ENCODE measurements at places on chromosomes 6 and 20. TPM values are rescaled to one million over a fixed set of nuclear protein-coding genes. Genes with fewer than 3 reads are reported as not detected.

The WFDC12 gene
- total RNA-seq, result not detected

The PRDM13 gene
- not detected for total RNA-seq

The MED20 gene
- total RNA-seq, result 9.4 TPM

The ELOVL4 gene
- total RNA-seq, result 0.35 TPM

The TRAPPC3L gene
- total RNA-seq, result not detected

The FLRT3 gene
- not detected for total RNA-seq

The ZNF831 gene
- 35.5 TPM for total RNA-seq

The TRIM10 gene
- total RNA-seq, result not detected

The SLC17A2 gene
- total RNA-seq, result not detected

The SMAP1 gene
- total RNA-seq, result 24.7 TPM

DNA sequence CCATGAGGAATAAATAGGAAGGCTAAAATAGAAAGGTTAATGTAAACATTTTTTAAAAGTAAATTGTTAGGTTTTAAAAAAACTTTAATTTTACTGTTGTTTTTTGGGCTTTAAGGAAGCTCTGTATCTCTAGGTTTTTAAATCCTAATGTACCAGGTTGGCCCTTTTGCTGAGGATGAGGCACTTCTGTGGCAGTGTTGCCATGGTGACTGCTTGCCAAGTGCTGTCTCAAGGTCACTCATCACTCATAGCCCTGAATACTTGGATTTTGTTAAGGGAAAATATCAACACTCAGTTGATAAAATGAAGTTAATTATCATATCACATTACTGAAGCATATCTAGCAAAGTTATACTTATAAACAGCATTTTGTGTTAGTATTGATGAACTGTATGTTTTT lies 50.2 kb downstream of the NCOA3 start:
- no peaks in the 10 kb centered on the region for H3K27me3 ChIP-seq
- no peak overlapping the region for H3K27ac ChIP-seq
- no peaks in the 10 kb centered on the region for H3K36me3 ChIP-seq
- DNase-seq, result no peak

DNA sequence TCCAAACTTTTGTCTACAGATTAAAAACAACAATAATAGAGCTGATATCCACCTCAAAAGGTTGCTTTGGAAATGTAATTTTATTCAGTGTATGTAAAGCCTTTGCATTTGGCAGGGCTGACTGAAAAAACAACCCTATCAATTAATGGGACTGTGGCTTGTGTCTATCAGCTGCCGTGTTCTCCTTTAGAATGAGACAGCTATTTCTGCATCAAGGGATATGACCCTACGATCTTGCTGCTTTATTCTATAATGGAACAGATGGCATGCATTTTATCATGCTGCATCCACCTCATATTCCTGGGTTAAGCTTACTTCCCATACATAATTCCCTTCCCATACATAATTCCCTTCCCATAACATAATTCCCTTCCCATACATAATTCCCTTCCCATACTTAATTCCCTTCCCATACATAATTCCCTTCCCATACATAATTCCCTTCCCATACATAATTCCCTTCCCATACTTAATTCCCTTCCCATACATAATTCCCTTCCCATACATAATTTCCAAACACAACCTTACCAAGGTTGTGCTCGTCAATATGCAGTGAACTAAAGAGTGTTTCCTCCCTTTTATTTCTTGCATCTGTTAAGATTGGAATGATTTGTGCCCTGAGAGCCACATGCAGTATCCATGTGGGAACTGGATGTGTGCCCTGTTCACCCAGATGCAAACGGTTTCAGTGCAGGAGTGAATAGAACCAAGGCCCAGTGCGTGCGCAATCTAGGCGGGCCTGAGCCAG lies 26.8 kb downstream of the SERPINB6 start:
- no peaks in the 10 kb centered on the region for H3K36me3 ChIP-seq
- H3K4me1 ChIP-seq, result peaks cover 41% of the 10 kb centered on the region
- no peak overlapping the region for H3K4me3 ChIP-seq
- DNase-seq, result no peak

DNA sequence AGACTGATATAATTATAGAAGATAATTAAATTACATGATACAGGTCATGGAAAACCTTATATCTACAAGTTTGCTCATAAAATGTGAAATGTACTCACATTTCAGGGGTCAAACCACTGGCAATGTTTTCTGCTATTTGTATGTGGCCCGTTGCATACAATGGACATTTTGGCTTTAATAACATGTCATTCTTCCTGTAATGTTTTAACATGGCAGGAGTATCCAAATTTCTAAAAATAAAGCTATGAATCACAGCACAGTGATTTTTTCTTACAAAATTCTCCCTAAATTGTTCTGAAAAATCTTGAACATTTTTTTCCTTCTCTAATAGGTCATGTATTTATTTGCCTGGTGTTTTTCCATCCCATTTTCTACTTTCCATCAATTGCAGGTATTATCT lies 305.7 kb downstream of the SMOC2 start:
- no peak overlapping the region for H3K4me3 ChIP-seq
- no peak overlapping the region for H3K27ac ChIP-seq
- no peaks in the 10 kb centered on the region for H3K36me3 ChIP-seq
- no peaks in the 10 kb centered on the region for H3K27me3 ChIP-seq

DNA sequence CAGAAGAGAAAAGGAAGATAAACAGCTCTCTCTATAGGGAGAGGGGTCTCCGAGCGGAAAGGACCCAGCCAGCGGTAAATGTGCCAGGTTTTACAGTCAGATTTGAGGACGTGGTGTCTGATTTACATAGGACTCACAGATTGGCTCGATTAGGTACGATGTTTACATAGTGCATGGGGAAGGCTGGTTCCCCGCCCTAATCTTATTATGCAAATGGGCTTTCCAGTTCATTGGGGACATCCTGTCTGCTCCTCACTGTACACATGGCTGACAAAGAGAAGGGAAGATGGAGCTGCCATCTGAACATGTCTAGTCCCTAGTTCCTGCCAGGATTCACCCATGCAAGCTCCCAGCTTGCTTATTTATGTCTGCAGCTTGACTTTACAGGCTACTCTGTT lies 119.9 kb downstream of the RNF144B start:
- DNase-seq, result no peak
- H3K27me3 ChIP-seq, result no peaks in the 10 kb centered on the region
- H3K4me3 ChIP-seq, result no peak overlapping the region

- no peaks in the 10 kb centered on the region for H3K27me3 ChIP-seq
- no peaks in the 10 kb centered on the region for H3K36me3 ChIP-seq
- no peak overlapping the region for H3K27ac ChIP-seq
- no peaks in the 10 kb centered on the region for H3K4me1 ChIP-seq
- no peak overlapping the region for H3K4me3 ChIP-seq
- no peak for DNase-seq
Measured at GRCh38 chr6:79717989-79718388, 86.9 kb downstream of the SH3BGRL2 start.

DNA sequence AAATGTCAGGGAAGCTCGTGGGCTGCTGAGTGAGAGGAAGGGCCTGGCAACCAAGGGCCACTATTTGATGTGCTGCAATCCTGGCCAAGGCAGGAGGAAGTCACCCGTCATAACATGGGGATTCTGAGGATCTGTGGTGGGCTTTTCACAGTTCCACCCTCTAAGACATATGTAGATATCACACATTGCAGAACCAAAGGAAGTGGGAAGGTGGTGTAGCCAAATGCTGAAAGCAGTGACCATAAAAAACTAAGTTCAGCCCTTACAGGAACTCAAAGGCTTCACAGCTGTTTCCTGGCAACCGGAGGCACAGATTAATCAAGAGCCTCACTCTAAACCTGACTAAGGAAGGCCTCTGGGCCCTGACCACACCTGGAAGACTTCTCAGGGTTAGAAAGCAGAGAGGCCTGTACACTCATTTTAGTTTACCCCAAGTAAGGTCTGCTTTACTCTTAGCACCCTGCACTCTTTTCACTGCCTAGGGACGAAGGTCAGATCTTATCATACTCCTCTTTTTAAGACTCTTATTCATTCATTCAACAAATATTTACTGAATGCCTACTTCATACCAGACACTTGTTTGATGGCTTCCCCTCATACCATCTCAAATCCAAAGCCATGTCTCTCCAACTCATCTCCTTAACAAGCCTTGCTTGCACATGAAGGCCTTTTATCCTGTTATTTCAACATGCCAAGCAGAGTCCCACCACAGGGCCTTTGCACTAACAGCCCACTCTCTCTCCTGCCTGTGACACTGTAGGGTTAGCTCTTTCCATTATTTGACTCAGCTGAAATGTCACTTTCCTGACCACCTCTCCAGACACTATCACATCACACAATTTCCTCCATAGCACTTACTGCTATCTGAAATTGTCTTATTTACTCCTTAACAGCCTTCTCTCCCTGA lies 2.6 kb downstream of the UBE2V1 start:
- peak overlapping the region; percentile 84 for H3K4me3 ChIP-seq
- no peak for DNase-seq
- no peaks in the 10 kb centered on the region for H3K27me3 ChIP-seq
- H3K4me1 ChIP-seq, result peaks cover 64% of the 10 kb centered on the region

GRCh38 chr20:4155953-4156352 lies 140.6 kb upstream of the RNF24 start:
- H3K36me3 ChIP-seq, result no peaks in the 10 kb centered on the region
- H3K27ac ChIP-seq, result no peak overlapping the region
- DNase-seq, result no peak
- no peak overlapping the region for H3K4me3 ChIP-seq

- H3K27me3 ChIP-seq, result no peaks in the 10 kb centered on the region
- no peak overlapping the region for H3K27ac ChIP-seq
- no peaks in the 10 kb centered on the region for H3K4me1 ChIP-seq
Measured at GRCh38 chr6:169940481-169941271, 189.3 kb downstream of the ERMARD start.

GRCh38 chr6:111603040-111603439 lies 2.6 kb downstream of the TRAF3IP2 start:
- H3K36me3 ChIP-seq, result peaks cover 5% of the 10 kb centered on the region
- H3K27ac ChIP-seq, result no peak overlapping the region
- DNase-seq, result no peak
- H3K4me1 ChIP-seq, result peaks cover 15% of the 10 kb centered on the region
- no peaks in the 10 kb centered on the region for H3K27me3 ChIP-seq

DNA sequence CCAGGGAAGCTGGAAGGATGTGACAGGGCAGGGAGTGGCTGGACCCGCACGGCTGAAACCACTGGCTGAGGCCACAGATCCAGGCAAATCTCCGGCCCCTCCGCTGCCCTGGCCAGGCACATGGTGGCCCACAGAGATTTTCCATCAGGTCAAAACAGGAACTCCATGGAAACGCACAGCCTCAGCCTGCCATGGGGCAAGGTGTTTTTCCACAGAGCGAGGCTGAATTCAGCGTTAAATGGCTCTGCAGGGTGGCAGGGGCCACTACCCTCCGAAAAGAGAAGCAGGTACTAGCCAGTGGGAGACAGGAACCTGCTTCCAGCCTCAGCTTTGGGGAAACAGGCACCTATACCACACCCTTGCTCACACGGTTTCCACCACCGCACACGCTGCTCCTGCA lies 53.1 kb downstream of the PREX1 start:
- H3K27me3 ChIP-seq, result no peaks in the 10 kb centered on the region
- H3K27ac ChIP-seq, result no peak overlapping the region
- H3K36me3 ChIP-seq, result no peaks in the 10 kb centered on the region
- no peak for DNase-seq

GRCh38 chr6:56772737-56773184 lies 130.1 kb upstream of the DST start:
- H3K4me3 ChIP-seq, result no peak overlapping the region
- H3K4me1 ChIP-seq, result no peaks in the 10 kb centered on the region
- no peak for DNase-seq
- no peaks in the 10 kb centered on the region for H3K27me3 ChIP-seq
- H3K27ac ChIP-seq, result no peak overlapping the region

GRCh38 chr6:110525001-110525400 lies 48.6 kb upstream of the SLC22A16 start:
- H3K4me1 ChIP-seq, result no peaks in the 10 kb centered on the region
- no peak for DNase-seq
- H3K27me3 ChIP-seq, result no peaks in the 10 kb centered on the region
- H3K36me3 ChIP-seq, result no peaks in the 10 kb centered on the region
- H3K27ac ChIP-seq, result no peak overlapping the region
- no peak overlapping the region for H3K4me3 ChIP-seq

DNA sequence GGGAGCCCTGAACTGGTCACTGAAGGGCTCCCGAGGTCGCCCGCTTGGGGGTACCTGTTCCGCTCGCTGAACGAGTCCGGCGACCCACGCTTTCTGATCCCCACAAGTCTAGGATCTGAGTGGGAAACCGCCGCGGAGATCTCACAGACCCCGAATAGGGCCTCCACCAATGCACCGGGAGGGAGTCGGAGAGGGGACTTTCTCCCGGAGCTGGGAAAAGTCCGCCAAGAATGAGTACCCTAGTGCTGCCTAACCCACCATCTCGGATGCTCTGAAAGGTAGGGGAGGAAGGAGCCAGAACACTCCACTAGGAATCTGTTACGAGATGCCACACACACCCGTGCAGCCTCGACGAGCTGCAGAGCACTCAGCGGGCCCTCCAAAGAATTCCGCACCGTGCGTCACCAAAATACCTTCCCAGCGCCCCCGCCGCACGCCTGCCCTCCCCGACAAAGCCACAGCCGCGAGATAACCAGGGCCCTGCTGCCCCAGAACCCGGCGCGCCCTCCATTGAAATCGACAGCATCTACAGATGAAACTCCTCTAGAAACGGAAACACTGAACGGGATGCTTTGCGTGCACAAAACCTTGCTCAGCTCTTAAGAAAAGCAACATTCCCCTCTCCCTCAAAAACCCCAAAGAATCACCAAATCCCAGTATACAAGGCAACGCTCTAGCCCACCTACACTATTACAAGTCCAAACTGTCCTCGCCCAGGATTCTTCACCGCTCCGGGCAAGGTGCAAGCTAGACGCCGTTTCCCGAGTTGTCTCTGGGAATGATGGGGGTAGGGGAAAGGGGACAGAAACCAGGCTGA lies 686 bp downstream of the COL12A1 start:
- no peak overlapping the region for H3K27ac ChIP-seq
- H3K4me1 ChIP-seq, result peaks cover 45% of the 10 kb centered on the region
- DNase-seq, result no peak

GRCh38 chr20:9218531-9218961 lies 149.7 kb downstream of the PLCB4 start:
- no peak overlapping the region for H3K27ac ChIP-seq
- H3K4me1 ChIP-seq, result no peaks in the 10 kb centered on the region

GRCh38 chr6:38137608-38138265 lies 318.2 kb downstream of the ZFAND3 start:
- no peak for DNase-seq
- H3K27me3 ChIP-seq, result no peaks in the 10 kb centered on the region
- H3K27ac ChIP-seq, result no peak overlapping the region
- H3K36me3 ChIP-seq, result no peaks in the 10 kb centered on the region
- H3K4me1 ChIP-seq, result no peaks in the 10 kb centered on the region

DNA sequence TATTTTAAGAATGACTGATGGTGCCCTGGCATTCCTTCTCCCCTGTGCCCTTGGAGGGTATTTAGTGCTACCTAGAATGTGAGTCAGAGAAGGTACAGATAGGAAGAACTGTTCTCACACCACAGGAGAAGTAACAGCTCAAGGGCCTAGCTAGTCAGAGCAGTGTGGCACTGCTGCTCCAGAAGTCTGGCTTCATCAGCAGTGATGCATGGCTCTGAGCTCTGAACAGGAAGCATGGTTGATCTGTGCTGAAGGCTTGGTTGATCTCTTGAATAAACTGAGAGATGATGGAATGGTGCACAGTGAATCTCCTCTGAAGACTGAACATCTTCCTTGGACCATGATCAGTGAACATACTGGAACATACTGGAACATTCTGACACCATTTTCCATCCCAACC lies 425.3 kb upstream of the SLC35B3 start:
- no peaks in the 10 kb centered on the region for H3K27me3 ChIP-seq
- H3K27ac ChIP-seq, result no peak overlapping the region
- no peaks in the 10 kb centered on the region for H3K36me3 ChIP-seq
- DNase-seq, result no peak
- H3K4me3 ChIP-seq, result no peak overlapping the region
